CD4-positive, CD25-positive, alpha-beta regulatory T cell (primary cell): ENCODE measurements at places on chromosomes 1 and 21.

GRCh38 chr1:26015358-26015757 lies 6.2 kb upstream of the EXTL1 start:
- no peak for DNase-seq

GRCh38 chr1:74835051-74835450 lies 102.1 kb downstream of the TYW3 start:
- DNase-seq = no peak

- DNase-seq = peak; percentile 91
Measured at GRCh38 chr1:234608025-234608910, 1.7 kb downstream of the IRF2BP2 start.

GRCh38 chr1:150221552-150221951 lies 14.4 kb downstream of the ANP32E start:
- DNase-seq = no peak

GRCh38 chr1:45522324-45523104 lies 830 bp upstream of the PRDX1 start:
- DNase-seq = peak; percentile 58

GRCh38 chr1:197787056-197787455 lies 11.8 kb upstream of the DENND1B start:
- DNase-seq = no peak

DNA sequence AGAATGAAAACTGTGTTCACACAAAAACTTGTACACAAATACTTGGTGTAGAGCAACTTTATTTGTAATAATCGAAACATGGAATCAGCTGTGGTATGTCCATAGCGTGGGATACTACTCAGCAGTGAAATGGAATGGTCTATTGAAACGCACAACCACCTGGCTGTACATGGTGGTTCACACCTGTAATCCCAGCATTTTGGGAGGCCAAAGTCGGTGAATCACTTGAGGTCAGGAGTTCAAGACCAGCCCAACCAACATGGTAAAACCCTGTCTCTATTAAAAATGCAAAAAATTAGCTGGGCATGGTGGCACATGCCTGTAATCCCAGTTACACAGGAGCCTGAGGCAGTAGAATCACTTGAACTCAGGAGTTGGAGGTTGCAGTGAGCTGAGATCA lies 356.8 kb downstream of the RYR2 start:
- no peak for DNase-seq

DNA sequence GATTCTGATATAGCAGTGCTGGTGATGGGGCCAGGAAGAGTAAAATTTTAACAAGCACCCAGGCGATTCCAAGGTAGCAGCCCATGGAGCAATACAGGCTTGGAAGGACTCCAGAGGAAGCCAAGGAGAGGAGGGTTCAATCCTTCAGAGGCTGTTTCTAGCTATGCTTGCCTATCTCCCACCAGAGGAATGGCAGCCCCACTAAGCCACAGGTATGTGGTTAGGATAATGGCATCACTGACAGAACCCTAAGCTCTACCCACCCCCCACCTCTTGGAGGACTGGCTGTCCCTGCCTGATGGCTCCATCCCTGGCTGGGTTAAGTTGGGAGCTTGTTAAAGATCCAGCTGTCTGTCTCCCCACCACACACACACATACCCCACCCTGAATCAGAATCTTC lies 19.3 kb upstream of the PTAFR start:
- DNase-seq = no peak

- no peak for DNase-seq
Measured at GRCh38 chr1:101145449-101145820, 91.4 kb upstream of the S1PR1 start.

DNA sequence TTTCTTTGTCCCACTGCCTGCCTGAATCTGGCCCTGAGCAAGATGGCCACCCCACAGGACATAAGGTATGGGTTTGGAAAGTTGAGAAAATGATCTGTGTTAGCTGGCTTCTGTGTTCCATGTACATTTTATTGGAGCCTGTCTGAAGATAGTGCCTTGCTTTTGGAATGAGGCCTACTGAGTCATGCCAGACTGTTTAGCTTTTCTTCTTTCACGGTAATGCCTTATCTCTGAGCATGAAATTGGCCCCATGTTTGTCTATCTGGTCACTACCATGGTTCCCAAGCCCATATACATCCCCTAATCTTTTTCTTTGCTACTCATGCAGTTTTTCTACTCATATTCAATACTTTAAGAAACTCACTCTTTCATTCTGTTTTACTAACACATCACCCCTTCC lies 85.1 kb upstream of the LMO4 start:
- DNase-seq = no peak

- DNase-seq = no peak
Measured at GRCh38 chr21:41917531-41917930, 36.3 kb downstream of the C2CD2 start.

GRCh38 chr1:198107091-198107501 lies 49.7 kb upstream of the NEK7 start:
- no peak for DNase-seq

- no peak for DNase-seq
Measured at GRCh38 chr1:226650236-226650841, 88.7 kb downstream of the ITPKB start.

- no peak for DNase-seq
Measured at GRCh38 chr1:87513255-87513654, 184.6 kb downstream of the LMO4 start.

- no peak for DNase-seq
Measured at GRCh38 chr1:36725151-36725550, 242.4 kb upstream of the CSF3R start.

GRCh38 chr1:167770127-167770526 lies 48.3 kb downstream of the MPZL1 start:
- DNase-seq = no peak

- DNase-seq = no peak
Measured at GRCh38 chr1:65255035-65255655, 54.2 kb upstream of the DNAJC6 start.

DNA sequence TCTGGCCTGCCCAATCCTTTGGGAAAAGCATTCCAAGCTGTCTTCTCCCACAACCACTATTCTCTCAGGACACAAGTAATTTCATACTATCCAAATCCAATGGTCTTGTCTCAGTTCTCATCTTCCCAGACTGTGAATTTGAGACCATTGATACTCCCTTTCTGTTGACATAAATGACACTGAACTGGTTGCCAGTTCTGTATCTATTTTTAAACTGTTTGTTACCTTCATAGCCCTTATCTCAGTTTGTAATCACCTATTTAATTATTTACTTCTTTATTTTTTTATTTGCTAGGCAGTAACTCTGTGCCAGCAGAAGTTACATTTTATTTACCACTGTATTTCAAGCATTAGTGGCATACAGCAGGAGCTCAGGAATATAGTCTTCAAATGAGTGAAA lies 24.0 kb downstream of the TCEANC2 start:
- DNase-seq = no peak
